NCI-H226 (cell line): ENCODE measurements at places on chromosomes 6 and 20.

- peak; percentile 93 for DNase-seq
These were observed 180.3 kb upstream of the ZNF217 start for GRCh38 chr20:53773792-53774401.

- no peak for DNase-seq
These were observed 6.8 kb upstream of the BTN1A1 start for GRCh38 chr6:26493258-26493657.

DNA sequence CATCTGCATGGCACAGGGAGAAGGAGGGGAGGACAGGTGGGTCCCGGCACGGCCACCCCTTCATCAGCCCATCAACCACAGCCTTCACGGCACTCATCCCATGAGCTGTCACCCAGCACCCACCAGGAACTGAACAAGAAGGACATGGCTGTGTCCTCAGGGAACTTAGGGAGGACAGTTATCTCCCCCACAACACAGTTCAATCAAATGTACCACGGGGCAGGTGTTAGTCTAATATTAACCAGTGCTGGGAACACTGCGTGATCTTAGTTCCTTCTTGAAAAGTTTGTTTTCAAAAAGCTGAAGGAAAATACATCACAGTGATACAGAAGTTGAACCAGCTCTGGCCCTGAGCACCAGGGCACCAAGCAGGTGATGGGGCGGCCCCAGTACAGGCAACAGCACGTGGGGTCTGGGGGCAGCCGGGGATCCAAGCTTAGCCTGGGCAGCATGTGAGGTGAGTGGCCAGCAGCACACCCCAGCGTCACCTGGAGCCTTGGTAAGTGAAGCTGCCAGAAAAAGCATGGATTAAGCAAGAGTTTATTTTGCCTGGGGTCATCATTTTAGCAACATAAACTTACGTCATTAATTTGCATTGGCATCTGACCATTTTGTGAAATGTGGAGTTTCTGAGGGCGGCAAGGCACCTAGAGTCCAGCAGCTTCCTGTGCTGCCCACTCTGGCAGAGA, 35.5 kb upstream of the AFDN start:
- DNase-seq: peak; percentile 72

GRCh38 chr6:3194535-3195419, 32.7 kb downstream of the TUBB2B start:
- DNase-seq: no peak

DNA sequence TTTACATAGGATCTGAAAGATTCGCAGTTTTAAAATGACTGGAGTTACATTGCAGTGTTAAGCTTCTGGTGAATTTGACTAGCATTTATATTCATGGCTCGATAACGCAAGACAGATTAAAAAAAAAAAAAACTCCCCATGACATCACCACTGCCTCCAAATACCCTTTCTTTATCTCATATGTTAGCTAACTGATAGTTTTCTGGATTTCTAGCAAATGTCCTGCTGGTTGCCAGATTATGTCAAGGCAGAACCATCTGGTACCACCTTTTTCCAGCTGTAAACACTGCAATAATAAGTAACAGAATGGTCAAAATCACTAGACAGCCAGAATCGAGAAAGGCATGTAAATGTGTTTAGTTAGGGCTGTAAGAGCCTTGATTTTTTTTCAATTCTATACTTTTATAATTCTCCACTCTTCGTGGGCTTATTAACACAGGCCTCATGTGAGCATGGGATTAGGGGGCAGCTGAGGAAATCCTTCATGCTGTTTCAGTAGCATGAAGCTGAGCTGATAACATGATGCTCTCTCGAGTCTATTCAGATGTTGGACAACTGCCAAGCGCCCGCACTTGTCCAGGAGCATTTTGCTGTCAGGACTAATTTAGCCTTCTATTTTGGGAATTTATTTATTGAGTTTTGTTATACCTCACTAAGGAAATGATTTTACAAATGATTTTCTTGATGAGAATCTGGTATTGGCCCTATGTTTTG, 166.0 kb upstream of the SCGN start:
- DNase-seq: peak; percentile 9

GRCh38 chr6:21596145-21596948, 2.8 kb downstream of the SOX4 start:
- DNase-seq: peak; percentile 55

DNA sequence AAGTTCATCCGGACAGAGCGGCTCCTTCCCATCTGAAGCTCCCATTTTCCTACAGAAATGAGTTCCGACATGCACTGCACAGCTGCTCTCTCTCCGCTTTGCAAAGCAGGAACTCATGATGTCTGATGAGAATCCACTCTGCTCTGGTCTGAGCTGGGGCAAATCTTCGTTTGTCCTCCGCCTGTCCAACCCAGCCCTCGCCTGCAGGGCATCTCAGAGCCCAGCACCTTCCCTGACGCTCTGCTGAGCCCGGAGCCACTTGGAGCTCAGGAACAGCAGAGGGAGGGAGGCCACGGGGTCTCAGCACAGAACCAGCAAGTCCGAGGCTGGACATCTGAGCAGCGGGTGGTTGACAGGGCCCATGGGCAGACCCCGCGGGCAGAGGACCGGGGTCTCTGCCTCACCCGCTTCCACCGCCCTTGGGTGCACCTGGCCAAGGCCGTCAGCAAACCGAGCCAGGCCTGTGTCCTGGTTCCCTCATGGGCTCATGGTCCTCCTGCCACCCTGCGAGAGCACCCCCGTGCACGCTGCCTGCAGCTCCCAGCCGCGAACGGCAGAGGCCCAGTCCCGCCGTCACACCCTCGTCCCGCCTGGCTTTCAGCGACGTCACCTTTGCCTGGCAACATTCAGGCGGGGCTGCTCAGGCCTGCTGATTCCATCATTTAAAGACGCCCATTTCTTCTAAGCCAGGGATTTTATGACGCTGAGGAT, 78.5 kb upstream of the BHLHE23 start:
- DNase-seq: no peak

DNA sequence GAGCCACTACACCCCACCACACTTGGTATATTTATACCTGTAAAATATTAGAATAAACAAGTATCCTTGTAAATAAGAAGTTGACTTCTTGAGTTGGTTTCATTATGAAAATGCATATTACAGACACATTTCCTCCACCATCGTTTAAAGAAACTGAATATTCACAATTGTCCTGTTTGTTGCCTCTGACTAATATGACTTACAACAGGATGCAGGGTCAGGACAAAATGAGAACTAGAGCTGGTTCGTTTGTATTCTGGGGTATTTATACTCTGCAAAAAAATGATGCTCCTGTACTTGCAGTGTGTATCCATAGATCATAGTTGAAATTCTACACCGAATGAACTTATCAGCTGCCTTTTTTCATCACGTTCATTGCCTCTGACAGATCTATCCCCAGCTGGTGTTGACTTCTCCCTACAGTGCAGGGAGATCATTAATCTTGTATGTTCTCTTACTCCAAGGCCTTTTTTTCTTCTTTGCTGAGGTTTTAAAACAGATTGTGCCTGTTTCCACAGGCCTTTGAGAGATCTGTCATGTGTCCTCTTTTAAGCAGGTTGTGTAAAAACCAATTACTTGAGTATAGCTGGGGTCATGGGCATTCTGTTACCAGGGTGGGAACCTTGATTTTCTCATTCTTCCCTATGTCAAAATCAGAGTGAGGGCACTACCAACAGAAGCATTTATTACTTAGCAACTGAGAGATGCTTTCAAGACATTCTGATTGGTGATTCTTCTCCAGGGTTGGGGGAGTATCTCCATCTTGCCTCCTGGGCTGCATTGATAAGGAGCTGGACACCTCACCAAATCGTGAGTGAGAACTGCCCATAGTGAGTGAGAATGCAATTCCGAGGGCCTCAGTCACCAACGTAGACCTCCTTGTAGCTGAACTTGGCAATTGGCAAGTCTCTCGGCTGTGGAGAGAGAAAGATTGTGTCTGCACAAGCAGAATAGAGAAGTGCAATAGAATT, 78.8 kb upstream of the CD83 start:
- DNase-seq: no peak

DNA sequence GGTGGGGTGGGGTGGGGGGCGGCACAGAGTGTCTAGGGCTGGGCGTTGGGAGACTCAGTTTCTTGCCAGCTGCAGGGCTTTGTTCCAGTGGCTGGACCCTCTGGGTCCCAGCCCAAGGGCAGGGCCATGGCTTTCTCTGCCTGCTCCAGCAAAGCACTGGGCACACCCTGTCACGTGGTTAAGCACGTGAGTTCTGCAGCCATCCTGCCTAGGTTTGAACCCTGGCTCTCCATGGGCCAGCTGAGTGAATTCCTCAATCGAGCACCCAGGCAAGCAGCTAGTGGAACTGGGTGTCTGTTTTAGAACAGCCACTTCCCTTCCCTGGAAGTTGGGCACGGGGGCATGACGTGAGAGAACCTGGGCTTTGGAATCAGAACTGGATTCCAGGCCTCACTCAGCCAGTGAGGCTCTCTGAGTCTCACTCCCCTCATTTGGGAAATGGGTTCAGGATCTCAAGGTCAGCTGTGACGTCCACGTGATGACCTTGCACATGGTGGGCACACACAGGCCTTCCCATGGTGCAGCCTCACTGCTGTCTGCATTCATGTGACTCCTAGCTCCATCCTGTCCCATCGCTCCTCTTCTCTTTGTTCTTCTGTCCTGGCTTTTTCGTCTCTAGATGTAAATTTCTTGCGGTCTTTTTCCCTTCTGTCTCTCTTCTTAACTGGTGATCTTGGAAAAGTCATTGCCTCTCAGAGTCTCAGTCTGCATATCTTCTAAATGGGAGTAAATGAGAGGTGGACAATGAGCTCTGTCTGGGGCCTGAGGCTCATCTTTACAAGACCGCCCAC, 45.9 kb downstream of the NOL4L start:
- peak; percentile 45 for DNase-seq

GRCh38 chr20:61205769-61206168, 46.3 kb upstream of the CDH4 start:
- DNase-seq: no peak

DNA sequence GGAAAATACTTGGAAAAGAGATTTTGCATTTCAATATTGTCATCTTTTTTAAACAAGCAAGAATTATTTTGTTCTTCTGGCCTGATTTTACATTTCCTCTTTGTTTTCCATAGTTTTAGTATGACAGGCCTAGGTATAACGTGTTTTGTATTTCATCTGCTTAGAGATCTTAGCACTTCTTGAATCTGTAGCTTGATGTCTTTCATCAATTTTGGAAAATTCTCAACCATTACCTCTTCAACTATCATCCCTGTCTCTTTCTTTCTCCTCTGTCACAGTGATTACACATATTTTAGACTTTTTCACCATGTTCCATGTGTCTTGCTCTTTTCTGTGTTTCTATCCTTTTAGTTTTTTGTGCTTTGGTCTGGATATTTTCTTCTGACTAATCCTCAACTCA, 67.2 kb upstream of the PHACTR1 start:
- no peak for DNase-seq

GRCh38 chr6:36286858-36287257, 17.0 kb downstream of the PNPLA1 start:
- no peak for DNase-seq

GRCh38 chr6:50936277-50936681, 117.6 kb downstream of the TFAP2B start:
- DNase-seq: no peak

DNA sequence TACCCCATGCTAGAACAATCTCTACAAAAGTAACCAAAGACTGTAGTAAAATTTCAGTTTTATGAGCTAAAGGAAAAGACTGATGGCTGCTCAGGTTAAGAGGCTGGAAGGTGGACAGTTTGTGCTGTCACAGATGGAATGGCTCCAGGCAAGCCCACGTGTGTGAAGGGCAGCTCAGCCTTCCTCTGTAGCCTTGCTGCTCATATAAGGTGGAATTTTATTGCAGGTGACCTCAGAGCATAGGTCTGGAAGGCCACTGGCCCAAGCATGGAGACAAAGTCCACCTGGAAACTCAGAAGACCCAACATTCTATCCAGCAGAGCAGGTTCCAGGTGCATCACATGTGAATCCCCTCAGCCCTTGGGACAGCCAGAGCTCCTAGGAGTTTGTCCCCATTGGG, 53.6 kb downstream of the KAT14 start:
- no peak for DNase-seq

DNA sequence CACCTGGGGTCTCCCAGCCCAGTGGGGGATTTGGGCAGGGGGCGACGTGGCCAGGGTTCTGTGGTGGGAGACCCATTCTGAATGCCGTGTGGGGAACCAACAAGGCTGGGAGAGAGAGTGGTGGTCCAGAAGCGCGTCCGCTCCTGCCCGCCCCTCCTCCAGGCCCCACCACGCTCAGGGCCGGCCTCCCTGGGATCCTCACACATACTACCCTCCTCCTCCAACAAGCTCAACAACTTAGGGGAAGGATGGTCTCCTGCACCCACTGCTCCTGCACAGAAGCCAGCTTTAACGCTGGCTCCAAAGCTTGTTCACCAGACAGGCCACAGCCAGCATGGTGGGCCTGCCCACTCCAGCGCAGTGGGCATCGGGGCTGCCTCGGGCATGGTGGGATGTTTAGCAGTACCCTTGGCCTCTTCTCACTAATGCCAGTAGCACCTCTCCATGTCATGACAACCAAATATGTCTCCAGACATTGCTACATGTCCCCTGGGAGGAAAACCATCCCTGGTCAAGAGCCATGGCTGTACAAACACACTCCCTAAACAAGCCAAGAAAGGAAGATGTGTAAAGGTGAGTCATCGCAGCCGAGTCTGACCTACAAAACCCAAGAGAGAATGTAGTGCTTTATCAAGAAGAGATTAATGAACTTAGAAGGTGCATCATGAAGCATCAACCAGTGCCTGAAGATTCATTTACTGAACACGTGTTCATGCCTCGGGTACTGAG, 75.7 kb downstream of the BMP7 start:
- DNase-seq: no peak

- DNase-seq: no peak
These were observed 31.8 kb upstream of the BLCAP start for GRCh38 chr20:37559312-37560027.

GRCh38 chr6:119760046-119760445, 410.5 kb upstream of the MAN1A1 start:
- DNase-seq: no peak

- peak; percentile 81 for DNase-seq
These were observed 11.7 kb upstream of the SIRPB1 start for GRCh38 chr20:1631309-1632151.

DNA sequence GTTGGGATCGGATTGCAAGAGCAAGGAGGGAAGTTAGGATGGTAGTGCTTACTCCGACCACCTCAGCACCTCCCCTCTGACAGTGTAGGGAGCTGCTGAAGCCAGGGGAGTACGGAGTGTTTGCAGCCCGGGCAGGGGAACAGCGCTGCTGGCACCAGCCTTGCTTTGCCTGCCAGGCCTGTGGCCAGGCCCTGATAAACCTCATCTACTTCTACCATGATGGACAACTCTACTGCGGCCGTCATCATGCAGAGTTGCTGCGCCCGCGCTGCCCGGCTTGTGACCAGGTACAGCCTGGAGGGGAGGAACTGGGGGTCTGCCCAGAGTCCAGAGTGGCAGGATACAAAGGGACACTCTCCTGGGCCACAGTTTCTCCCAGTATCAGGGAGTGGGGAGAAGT, 2.2 kb upstream of the TOMM6 start:
- no peak for DNase-seq
